Progenitor cell of endocrine pancreas (in vitro differentiated cells): ENCODE measurements at places on chromosomes 5 and 9.
A peak's percentile ranks its signal among the peaks of the same experiment; 100 is the strongest.

GRCh38 chr9:16870596-16871335, at the start of gene BNC2:
Gene BNC2 (minus strand): TSS chr9:16870670. CDS start chr9:16870648, 22 bp downstream.
- peak; percentile 49 for DNase-seq

- no peak for DNase-seq
Observed at GRCh38 chr9:90464978-90465377, 177.6 kb downstream of the DIRAS2 start.

GRCh38 chr5:90621848-90622247, 63.3 kb downstream of the ADGRV1 start:
- DNase-seq: no peak

DNA sequence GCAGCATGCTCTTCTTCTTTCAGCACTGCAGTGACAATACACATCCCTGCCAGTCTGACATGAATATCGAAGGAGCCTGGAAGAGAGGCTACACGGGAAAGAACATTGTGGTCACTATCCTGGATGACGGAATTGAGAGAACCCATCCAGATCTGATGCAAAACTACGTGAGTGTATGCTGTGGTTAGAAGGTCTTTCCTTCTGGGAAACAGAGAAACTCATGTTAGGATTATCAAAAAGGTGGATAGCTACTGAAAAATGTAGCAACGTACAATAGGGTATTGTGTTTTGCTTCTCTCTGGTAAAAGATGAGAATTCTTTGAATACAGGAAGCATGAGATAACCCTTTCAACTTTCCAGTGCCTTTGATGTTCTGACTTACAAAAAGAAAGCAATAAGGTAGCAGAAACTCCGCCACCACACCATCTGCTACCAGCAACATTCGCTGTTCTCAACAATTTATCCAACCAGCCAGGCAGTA, 133.3 kb downstream of the PCSK5 start:
- no peak for DNase-seq

DNA sequence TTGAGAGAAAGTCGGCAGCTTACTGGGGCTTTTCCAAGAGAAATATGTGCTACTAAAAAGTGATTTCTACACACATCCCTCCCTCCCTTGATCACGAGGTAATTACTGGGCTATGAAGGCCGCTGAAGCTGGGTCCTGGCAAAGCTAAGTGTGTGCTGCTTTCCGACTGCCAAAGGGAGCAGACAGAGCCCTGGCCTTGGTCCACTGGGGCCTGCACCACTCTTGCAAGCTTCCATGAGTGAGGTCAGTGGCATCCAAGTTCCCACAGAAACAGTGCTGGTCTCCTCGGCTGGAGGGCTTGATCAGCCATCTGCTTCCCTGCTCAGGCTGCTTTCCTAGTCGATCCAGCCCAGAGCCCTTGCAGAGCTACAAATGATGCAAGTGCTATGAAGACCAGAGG, 154.8 kb upstream of the LHFPL2 start:
- no peak for DNase-seq

- no peak for DNase-seq
Observed at GRCh38 chr9:135727257-135727875, 25.4 kb downstream of the KCNT1 start.

- DNase-seq: no peak
Observed at GRCh38 chr9:108897324-108898096, 35.4 kb downstream of the ACTL7A start.

- DNase-seq: no peak
Observed at GRCh38 chr9:2884308-2884707, 40.4 kb upstream of the PUM3 start.

DNA sequence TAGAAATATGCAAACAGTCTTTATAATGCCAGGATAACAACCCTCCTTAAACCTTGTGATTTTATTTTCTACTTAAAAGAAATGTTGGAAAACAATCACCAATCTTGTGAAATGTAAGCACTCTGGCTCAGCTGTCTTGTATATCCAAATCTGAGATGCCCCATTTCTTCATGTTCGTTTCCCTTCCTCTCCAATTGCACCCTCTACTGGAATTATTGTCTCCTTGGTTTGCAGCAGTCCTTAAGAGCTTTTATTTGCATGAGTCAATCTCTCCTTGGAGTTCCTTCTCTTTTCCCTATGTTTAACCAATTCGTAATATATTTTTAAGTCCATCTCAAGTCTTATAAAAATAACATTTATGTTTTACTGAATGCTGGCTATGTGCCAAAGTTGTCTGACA, 362.0 kb upstream of the CDH10 start:
- DNase-seq: no peak

- DNase-seq: no peak
Observed at GRCh38 chr9:128404560-128404959, 16.1 kb upstream of the CERCAM start.

- no peak for DNase-seq
Observed at GRCh38 chr9:95783426-95783975, 92.0 kb upstream of the ERCC6L2 start.

GRCh38 chr5:145979270-145980223, 43.2 kb downstream of the SH3RF2 start:
- DNase-seq: no peak

- DNase-seq: no peak
Observed at GRCh38 chr5:142720641-142721271, 34.9 kb upstream of the FGF1 start.

- no peak for DNase-seq
Observed at GRCh38 chr5:107567901-107568671, 102.7 kb downstream of the EFNA5 start.

- no peak for DNase-seq
Observed at GRCh38 chr9:134858051-134858841, 22.4 kb upstream of the FCN2 start.

GRCh38 chr5:111505096-111505495, 7.2 kb downstream of the STARD4 start:
- no peak for DNase-seq

DNA sequence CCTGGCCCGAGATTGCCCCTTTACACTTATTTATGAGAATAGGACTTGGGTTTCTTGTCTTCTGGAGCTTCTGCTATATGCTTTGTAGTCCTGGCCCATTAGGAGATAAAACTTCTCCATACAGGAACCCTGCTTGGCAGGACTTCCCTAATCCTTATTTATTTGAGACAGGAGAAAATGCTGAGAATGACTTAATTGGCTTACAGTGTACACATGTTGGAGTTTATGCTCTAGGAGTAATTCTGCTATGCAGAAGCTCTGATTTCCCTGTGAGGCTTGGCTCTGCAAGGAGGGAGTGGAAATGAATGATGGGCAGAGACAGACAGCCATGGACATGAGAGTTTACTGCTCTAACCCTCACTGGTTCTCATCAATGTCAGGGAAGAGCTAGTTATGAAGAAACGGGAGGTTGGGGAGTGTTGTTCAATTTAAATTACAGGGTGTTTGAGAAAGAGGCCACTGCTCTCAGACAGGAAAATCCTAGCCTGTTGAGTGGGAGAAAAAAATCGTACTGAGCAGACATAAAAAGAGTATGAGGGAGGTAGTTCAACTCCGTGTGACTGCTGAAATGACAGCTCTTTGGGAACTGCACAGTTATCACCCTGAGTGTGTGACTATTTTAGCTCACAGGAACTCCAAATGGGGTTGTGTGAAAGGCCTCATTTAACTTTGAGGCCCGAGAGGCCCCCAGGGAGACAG, 37.5 kb downstream of the ACTBL2 start:
- no peak for DNase-seq

GRCh38 chr5:93676704-93677103, 64.7 kb downstream of the POU5F2 start:
- DNase-seq: no peak

GRCh38 chr5:79202076-79202475, 33.9 kb upstream of the JMY start:
- DNase-seq: no peak

GRCh38 chr5:22835686-22836085, 17.5 kb downstream of the CDH12 start:
- no peak for DNase-seq

DNA sequence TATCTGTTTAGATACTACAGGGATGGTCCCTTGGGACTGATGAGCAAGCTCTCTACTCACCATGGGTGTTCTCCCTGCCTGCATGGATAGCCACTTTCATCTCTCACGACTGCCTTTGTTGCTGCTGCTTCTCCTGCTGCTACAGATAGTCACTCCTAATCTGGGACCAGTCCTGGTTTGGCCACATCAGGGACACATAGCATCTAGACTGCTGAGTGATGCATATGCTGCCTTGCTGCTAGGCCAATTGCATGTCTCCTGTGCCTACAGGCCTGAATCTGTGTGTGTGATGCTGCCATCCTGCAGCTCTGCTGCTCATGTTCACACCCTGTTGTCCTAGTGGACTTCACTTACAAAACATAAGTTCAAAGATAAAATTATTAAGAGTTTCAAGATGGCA, 297.1 kb downstream of the HCN1 start:
- DNase-seq: no peak

- no peak for DNase-seq
Observed at GRCh38 chr5:175679411-175679810, 21.5 kb downstream of the HRH2 start.

- no peak for DNase-seq
Observed at GRCh38 chr9:109584205-109584604, 86.1 kb upstream of the PTPN3 start.

- DNase-seq: no peak
Observed at GRCh38 chr5:59753599-59753998, 139.9 kb downstream of the PDE4D start.

GRCh38 chr5:181246276-181247049, 2.8 kb upstream of the RACK1 start:
- DNase-seq: peak; percentile 72

GRCh38 chr5:125088522-125089105, 342.2 kb upstream of the ZNF608 start:
- no peak for DNase-seq

GRCh38 chr5:137015540-137016116, 483.5 kb downstream of the SPOCK1 start:
- DNase-seq: no peak
